ENCODE measurements at places on chromosomes 2 and 18.

DNA sequence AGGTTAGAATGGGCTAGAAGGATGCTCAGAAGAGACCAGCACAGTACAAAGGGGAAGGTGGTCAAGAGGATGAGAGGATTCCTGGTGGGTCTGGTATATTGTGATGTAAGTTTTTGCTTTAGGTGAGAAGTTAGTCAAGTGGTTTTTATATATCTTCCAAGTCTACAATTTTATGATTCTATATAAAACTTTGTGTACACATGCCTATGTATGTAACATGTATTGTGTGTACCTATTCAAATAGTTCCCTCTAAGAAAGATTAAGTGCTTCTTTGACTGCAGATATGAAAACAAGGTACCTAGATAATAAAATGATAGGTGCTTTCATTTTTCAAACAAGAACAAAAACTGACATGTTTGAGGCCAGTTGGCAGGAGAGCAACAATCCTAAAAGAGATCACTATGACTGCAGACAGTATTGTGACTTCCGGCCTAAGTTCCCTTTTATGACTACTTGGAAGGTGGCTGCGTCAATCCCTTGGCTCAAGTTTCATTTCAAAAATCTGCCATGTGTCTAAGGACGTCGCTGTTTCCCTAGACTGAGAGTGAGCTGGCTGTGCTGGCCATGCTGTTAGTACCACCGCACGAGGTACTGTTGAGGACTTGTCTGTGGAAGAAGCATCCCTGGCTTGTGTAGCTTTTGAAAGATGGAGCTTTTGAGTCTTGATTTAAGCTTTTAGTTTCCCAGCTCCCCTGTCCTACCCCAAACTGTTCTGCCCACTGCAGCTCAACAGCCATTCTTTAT is 123.1 kb downstream of the PRPF40A start:
- DNase-seq, result peak; percentile 62

DNA sequence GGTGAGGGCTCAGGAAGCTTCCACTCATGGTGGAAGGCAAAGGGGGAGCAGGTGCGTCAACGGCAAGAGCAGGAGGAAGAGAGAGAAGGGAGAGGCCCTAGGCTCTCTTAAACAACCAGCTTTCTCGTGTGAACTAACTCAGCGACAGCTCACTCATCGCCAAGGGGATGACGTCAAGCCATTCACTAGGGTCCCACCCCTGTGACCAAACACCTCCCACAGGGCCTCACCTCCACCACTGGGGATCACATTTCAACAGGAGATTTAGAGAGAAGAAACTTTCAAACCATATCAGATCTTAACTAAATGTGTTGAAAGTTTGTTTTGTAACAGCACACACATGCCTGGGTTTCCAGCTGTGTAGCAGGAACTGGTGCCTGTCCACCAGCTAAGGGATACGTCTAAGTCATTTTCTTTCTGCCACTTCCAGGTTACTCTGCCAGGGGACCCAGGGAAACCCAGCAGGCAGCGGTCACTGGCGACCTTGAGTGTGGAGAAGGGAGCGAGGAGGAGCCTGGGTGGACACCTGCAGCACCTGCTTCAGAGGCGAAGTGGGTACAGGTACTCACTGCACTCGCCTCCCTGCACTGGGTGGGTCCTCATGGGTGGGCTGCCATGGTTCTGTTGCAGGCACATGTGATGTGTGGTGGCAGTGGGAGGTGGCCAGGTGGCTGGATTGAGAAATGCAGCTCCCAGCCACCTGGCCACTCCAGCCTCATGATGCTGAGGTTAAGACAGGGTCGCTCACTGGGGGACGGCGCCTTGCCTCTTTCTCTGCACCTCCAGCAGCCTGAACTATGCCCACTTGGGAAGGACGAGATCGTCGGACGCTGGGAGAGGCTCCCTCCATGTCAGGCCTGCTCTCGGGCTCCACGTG is 8.4 kb upstream of the GPC1 start:
- no peak for DNase-seq

- DNase-seq, result no peak
Observed at GRCh38 chr2:188293601-188294351, 2.1 kb downstream of the GULP1 start.

DNA sequence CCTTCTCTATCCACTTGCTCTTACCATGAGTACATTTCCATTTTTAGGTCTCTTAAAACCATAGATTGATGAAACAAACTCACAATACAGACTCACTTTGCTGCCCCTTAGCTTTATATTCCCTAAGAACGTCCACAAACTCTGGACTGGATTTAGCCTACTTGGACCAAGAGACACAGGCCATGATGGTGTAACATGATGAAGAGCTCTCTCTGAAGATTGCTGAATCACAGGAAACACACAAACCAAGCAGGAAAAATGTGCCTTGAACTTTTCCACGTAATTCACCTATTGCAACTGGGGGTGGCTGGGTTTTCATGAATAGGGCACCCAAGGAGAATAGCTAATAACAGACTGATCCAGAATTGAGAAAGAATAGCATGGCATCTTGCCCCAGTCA is 201.7 kb upstream of the RBBP8 start:
- DNase-seq, result peak; percentile 25

DNA sequence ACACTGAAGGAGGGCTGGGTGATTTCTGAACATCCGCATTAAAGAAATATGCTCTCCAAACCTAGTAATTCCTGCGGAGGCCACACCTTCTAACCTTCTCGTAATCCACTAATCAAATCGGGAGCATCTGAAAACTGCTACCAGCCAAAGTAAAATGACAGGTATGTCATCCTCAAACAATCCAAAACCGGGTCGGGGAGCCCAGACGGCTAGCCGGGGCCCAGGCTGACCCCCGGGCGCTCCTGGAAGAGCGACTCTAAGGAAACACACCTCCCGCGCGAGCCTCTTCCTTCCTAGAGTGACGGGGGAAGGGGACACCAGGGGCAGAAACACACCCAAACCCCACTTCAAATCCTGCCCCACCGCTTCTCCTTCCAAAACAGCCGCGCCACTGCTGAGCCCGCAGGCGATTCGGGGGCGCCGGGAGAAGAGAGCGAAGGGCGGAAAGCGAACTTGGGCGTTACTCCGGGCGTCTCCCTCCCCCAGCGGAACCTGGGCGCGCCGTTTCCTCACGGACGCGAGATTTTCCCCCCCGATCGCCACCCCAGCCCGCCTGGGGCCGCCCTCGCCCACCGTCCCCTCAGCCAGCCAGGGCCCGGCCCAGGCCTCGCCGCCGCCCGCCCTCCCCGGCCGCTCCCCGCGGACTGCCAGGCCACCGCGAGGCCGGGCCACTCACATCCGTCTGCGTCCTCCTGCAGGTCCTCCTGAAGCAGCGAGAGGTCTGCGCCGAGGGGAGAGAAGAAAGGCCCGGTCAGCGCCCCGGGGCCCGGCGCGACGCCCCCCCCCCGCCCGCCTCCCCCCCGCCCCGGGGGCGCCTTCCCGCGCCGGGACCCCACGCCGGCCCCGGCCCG is 584 bp downstream of the PPP4R1 start:
- peak; percentile 71 for DNase-seq

GRCh38 chr2:41142478-41142877 is 690.6 kb upstream of the SLC8A1 start:
- no peak for DNase-seq

Measured in hematopoietic multipotent progenitor cell (in vitro differentiated cells).